Frontal cortex (tissue), 4 donors: ENCODE measurements at places on chromosomes 16 and 17. TPM values are rescaled to one million over a fixed set of nuclear protein-coding genes. Genes with fewer than 3 reads are reported as not detected.

DNA sequence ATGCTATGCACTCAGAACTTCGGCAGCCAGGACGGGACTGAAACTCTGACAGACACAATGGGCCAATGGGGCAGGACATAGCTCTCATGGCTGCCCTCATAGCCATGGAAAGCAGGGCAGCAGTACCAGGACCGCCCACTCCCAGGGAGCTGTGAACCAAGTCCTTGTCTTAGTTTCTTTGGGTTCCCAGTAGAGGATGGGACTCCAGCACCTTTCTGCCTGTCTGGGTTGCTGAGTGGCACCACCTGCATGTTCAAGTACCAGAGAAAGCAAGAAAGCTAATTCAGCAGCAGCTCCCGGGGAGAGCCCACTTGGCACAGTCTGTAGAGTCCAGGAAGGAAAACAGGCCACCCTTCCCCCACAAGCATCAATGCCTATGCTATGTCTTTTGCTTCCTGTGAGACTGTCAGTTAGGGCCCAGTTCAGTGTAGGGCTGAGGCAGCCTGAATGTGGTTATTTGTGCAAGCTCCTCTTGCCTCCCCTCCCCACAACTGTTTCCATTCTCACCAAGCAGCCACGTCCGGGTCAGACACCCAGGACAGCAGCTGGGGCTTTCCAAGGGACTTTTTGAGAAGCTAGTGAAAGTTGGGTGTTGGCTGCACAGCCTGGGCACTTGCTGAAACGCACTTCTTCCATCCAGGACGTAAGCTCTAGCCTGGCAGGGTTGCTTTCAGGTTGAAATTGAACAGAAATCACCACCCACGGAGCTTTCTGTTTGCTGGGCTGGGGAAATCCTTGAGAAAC is 7.8 kb downstream of the SUPT4H1 start:
- no peak for DNase-seq

GRCh38 chr16:57092786-57093411 is 516 bp downstream of the CPNE2 start:
- DNase-seq = peak; percentile 66

DNA sequence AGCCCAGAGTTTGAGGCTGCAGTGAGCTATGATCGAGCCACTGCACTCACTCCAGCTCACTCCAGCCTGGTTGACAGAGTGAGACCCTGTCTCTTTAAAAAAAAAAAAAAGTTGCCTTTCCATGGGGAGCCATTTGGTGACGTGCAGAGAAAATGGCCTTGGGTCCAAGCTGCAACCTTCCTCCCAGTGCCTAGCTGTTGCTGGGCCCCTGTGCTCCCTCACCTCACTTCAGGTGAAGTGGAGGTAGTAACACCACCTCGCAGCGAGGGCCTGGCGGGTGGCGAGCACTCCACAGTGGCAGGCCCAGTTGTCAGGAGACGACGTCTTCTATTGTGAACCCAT is 17.4 kb downstream of the SYT17 start:
- no peak for DNase-seq

DNA sequence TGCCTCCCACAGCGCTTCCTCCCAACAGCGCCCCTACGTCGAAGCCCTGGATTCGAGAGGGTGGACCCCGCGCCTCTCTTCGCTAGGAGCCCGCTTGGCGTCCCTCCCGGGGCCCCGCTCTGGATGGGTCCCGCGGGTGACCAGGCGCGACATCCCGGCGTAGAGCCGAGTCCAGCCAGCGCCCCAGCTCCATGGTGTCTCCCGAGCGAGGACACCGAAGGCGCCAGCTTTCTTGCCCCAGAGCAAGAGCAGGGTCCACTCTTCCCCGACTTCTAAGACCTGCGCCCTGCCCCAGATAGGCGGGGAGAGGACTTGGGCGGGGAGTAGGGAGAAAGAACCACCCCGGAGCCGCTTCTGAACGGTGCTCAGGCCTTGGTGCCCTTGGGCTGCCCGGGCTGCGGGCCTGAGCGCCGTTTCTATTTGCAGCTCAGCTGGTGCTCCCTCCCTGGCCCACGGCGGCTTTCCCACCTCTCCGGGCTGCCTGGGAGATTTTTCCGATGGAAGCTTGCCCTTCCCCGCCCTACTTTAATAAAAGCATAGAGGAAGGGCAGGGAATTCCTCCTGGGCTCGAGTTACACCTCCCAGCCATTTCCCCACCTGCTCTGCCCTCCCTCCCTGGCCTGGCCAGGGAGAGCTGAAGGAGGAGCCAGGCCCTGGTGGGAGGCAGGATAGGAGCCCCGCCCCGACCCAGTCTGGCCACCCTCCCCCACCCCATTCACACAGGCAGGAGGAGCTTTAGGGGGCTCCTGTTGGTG is 1.8 kb downstream of the MMP15 start:
- DNase-seq = peak; percentile 42

Gene ANKRD13B
- 19.6 TPM for total RNA-seq
